Germinal center (tissue), 1 donor: ENCODE measurements at places on chromosomes 11 and 22.

DNA sequence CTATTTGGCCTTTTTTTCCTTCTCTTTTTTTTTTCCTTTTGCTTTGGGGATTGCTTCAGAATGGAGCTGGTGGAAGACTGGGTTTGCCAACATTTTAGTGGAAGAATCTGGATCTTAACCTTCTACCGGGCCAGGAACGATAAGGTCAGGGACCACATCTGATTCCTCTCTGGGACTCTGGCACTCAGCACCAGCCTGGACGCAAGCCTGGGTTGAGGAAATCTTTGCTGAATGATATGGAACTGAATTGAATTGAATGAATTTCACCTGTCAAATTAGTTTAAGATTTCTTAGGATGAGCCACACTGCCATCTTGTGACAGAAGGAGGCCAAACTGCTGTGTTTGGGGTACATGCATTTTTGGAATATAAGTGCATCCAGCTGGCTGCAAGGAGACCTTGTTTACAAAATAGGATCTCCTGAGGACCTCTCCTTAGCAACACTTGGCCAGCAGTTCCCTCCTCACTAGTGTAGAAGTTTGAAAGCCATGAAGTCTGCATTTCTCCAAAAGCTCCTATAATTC, 30.4 kb downstream of the TPBGL start:
- DNase-seq = no peak

DNA sequence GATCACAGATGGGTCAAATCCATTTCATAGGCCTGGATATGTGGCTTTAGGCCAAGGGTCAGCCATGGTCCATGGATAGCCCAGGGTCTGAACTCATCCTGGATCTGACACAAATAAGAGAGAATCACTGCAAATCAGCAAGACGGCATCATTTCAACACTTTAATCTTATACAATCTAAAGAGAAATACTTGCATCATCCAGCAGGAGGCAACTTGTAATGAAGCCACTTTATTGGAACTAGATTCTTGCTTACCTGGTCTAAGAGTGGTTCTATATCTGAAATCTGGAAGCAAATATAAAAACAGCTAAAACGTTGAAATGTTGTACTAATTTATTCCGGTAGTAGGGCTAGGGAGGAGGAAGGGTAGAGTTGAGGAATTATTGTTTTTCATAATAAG, 870.1 kb downstream of the JRKL start:
- DNase-seq = no peak

DNA sequence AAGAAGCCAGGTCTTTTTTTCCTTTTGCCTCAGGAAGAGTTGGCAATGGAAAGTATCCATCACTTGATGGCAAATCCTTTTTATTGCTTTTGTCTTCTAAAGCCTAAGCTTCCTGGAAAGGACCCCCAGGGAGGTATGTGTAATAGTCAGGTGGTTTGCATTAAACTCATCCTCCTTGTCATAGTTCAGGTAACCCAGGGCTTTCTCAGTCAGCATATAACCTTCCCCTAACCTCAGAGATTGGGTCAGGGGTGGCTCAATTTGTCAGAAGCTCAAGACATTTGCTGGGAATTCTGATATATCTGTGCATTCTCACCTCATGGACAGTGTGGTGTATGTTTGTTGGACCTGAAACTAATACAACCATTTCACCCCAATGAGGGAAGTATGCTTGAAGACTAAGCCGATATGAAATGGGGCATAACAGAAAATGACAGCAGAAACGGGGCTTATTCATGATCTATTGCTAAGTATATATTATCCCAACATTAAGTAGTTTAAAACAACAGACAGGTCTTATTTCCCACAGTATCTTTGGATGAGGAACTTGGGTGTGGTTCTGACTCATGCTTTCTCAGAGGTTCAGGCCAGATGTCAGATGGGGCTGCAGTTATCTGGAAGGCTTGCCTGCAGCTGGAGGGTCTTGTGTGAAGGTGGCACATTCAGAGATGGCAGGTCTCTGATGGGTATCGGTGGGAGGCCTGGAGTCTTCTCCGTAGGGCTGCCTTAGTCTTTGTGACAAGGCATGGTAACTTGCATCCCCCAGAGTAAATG, 135.8 kb upstream of the SPON1 start:
- DNase-seq = no peak

GRCh38 chr11:127006311-127006710, 5.7 kb upstream of the KIRREL3 start:
- no peak for DNase-seq

GRCh38 chr22:45598596-45599217, 72.9 kb upstream of the ATXN10 start:
- DNase-seq = no peak

DNA sequence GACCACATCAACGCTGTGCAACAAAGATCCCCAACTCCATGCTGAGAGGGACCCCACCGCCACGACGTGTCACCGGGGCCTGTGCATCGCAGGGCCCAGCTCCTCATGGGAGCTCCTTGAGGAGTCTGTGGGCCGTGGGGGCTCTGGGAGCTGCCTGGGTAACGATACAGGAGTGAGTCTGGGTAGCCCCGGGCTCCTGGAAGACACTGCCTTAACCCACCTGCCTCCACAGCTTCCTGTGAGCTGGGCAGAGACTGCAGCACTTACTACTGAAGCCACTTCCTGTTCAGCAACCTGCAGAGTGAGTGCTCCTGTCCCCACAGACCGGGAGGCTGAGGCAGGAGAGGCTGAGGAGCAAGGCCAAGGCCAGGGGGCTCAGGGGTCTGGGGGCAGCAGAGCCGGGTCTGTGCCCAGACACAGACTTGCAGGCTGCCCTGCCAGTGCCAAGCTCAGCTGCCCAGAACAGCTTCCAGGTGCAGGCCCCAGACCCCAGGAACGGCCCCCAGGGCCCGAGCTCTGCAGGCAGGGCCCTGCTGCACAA, 226.7 kb downstream of the BRD1 start:
- no peak for DNase-seq
